ENCODE measurements at places on chromosomes 3 and 15.

- no peak for DNase-seq
Observed at GRCh38 chr15:68311464-68311835, 33.9 kb downstream of the FEM1B start.

DNA sequence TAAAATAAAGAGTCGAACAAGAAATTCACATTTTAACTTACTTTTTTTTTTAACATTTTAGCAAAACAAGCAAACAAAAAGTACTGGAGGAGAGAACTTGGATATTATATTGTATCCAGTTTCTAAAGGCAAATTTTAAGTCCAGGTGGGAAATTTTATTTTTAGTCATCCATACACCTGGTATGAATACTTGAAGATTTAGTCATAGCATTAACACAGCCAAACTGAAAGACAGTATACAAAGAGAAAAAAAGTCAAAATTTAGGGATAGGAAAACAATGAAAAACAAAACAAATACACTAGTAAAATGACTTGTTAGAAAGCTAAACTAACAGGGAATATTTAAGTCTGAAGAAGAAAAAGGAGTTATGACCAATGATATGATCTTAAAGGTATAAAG lies 69.1 kb downstream of the PROS1 start:
- no peak for DNase-seq

DNA sequence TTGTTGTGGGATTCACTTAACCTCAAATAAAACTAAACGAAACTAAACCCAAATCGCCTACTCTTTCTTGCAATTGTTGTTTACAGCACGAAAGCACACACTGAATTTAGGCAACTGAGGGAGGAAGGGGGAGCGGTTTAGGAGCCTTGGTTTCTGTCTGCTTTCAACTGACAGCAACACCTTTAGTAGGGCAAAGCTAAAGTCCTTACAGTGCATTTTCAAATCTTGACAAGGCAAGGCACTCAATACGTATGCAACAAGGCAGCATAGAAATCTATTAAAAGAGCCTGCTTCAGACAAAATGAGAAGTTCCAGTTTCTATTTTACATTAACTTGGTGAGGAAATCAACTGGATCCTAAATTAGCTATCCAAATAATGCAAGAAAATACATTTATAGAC lies 174.6 kb downstream of the CHST2 start:
- DNase-seq, result no peak

DNA sequence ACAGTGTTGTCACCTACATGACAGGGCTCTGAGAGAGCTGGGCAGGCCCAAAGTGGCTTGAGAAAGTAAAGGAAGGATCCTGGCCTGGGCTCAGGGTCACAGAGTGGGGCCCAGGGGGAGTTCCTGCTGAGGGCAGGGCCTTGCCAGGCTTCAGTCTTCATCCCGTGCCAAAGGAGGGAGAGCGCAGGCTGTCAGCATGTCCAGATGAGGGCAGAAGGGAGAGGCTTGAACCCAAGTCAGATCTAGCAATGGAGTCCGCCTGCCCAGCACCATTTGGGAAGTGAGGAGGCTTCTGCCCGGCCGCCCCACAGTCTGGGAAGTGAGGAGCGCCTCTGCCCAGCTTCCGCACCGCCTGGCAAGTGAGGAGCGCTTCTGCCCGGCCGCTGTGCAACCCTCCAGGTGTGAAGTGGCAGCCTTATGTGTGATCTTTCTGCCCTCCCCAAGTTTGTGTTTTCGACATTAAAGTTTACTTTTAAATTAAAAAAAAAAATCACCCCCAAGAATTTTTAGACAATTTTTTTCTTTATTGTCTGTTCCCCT lies 303.6 kb upstream of the PROK2 start:
- DNase-seq, result no peak

- no peak for DNase-seq
Observed at GRCh38 chr3:64440498-64440897, 215.2 kb upstream of the PRICKLE2 start.

DNA sequence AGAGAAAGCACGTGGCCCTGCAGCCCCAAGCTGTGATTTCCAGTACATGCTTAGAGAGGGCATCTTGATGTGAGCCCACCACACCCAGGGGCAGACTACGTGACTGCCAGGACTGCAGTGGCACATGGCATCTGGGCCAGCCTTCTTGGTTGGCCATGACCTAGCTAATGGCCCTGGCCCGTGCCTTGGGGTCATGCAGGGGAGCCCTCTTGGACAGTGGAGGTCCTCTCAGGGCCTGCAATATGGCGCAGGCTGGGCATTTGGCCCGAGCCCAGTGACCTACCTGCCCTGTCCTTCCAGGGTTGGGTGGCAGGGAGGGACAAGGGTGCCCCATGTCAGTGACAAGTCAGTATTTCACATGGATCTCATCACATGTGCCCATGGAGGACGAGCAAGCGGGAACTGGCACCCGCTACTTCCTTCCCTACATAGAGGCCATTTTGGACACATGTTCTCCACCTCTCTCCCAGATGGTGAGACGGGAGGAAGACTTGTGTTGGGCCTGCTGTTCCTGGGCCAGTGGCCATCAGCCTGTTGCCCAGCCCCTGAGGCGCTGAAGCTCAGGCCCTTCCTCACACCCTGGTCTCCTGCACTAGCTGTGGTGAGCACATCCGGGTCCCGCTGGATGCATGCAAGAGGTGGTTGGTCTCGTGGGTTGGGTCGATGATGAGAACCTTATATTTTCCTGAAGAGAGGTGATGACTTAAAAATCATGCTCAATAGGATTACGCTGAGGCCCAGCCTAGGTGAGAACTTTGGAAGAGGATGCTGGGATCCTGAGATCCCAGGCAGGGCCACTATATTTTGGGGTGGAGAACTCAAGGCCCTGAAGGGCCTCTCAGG lies 195.6 kb downstream of the UBE3A start:
- no peak for DNase-seq

DNA sequence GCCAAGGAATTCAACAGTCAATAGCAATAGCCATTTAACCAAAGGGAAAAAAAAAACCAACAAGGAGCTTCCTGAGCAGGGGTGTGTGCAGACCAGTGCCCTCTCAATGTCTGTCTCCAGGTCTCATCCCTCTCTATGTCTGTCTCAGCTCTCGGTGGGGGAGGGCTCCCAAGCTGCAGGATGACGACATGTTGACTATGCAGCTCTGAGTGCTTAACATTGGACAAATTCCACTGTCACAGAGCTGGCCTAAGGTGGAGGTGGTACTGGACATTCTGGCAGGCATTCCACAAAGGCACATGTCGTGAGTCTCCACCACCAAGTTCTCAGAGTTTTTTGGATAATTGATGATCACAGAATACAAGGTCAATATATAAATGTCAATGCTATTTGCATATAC lies 2.0 kb upstream of the CAPN7 start:
- DNase-seq, result no peak

Measured in endodermal cell (in vitro differentiated cells).